ENCODE measurements at places on chromosomes 1 and 21.

DNA sequence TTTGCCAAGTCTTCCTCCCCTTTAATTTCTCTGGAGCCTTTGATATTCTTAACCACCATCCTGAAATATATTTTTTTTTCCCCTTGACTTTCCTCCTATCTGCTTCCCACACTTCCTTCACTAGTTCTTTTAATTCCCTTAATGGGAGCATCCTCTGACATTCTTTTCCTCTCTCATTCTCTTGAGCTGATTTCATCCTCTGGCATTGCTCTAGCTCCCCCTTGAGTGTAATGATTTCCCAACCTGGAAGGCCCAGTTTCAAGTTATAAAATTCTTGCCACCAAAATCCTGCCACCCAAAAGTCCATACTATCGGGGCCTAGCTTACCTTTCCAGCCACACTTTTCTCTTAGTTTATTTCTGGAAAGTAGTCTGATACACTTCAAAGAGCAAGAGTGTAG is 39.5 kb upstream of the UBE2U start:
- DNase-seq: no peak

- DNase-seq: no peak
Observed at GRCh38 chr1:83912876-83913275, 86.1 kb downstream of the TTLL7 start.

- no peak for DNase-seq
Observed at GRCh38 chr21:25858325-25858724, 123.6 kb downstream of the GABPA start.

GRCh38 chr21:39307466-39307865 is 6.0 kb downstream of the BRWD1 start:
- DNase-seq: no peak

- DNase-seq: no peak
Observed at GRCh38 chr1:100076744-100077143, 56.0 kb downstream of the SASS6 start.

GRCh38 chr1:44035726-44036408 is 4.6 kb upstream of the SLC6A9 start:
- DNase-seq: no peak

DNA sequence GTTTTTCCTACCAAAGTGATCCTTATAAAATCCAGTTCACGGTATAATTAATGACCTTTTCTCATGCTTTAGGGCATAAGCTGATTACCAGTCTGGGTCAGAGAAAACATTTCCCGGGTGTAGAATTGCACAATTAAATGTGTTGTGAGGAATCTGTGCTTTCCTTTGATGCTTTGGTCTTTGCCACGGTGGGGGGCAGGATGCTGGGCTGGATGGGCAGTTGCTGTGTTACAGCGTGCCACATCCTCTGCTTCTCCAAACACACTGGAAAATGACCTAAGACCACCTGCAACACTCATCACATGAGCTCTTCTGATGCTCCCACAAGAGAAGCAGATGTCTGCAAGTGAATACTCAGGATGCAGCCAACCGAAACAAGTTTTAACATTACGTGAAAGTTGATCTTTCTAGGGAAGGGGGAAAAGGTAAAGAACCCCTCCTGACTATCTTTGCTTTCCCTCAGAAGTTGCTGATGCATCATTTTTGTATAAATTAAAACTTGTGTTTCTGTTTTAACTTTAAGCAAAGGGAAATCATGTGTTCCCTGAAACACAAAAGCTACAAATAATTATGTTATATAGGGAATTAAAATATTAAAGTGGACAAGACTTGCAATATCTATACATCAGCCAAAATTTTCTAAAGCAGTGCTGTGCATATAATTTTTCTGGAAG is 515.3 kb upstream of the NR5A2 start:
- DNase-seq: peak; percentile 15

DNA sequence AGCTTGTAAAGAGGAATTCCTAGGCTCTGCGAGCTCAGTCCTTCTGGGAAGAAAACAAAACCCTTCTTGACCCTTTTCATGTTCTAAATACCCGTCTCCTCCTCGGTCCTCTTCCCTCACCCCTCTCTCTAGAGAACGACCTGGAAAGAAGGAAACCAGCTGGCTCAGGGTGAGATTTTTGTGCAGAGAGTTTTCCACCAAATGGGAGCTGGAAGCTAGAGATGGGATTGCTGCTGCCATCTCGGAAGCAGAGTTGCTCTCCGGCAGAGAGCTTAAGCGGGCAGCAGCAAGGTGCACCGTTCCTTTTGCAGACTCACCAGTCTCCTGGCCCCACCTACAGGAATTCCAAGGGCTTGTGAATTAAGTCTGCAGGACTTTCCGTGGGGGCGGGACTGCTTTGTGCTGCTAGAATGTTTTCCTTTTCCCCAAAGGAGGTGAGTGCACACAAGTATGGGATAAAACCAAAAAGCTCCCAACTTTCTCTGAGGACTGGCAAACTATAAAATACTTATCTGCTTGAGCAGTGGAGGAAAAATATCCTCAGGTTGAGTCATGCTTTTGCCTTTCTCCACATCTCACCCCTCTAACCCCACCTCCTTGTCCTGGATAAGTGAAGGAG is 29.1 kb upstream of the KIAA0040 start:
- DNase-seq: no peak

GRCh38 chr1:43237121-43237520 is 32.7 kb upstream of the TMEM125 start:
- no peak for DNase-seq

GRCh38 chr1:211478376-211478775 is 13.6 kb downstream of the RD3 start:
- DNase-seq: no peak

- no peak for DNase-seq
Observed at GRCh38 chr1:90417126-90417525, 300.0 kb downstream of the BARHL2 start.

GRCh38 chr1:228393268-228393701 is 13.3 kb downstream of the TRIM11 start:
- no peak for DNase-seq

GRCh38 chr1:206967096-206967849 is 3.0 kb downstream of the FCAMR start:
- DNase-seq: no peak

DNA sequence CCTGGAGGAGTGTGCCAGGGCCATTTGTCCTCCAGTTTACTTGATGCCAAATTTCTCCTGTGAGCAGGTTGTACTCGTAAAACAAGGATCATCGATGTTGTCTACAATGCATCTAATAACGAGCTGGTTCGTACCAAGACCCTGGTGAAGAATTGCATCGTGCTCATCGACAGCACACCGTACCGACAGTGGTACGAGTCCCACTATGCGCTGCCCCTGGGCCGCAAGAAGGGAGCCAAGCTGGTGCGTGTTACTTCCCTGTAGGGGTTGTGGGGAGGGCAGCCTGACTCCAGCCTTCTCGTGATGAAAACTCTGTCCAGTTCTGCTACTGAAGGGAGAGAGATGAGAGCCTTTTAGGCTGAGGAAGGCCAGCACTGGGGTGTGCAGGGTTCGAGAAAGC is 2.2 kb downstream of the RPS8 start:
- no peak for DNase-seq

DNA sequence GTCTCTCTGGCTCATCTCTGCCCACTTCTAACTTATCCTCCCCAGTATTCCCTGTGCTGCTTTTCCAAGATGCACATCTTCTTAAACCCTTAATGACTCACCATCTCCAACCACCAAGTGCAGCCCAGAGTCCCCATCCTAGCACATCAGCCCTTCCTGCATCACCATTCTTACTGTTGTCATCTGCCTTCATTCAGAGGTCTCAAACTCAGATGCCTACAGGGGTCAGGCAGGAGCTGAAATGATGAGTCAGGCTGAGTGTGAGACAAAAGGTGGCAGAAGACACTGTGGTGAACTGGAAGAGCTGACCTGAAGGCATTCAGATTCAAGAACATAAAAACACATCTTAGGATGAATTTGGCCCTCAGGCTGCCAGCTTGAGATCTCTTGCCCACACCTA is 34.6 kb downstream of the OLFML2B start:
- no peak for DNase-seq

GRCh38 chr1:235533476-235534168 is 29.4 kb upstream of the B3GALNT2 start:
- DNase-seq: no peak

GRCh38 chr1:162901243-162901642 is 40.3 kb upstream of the CCDC190 start:
- DNase-seq: no peak

DNA sequence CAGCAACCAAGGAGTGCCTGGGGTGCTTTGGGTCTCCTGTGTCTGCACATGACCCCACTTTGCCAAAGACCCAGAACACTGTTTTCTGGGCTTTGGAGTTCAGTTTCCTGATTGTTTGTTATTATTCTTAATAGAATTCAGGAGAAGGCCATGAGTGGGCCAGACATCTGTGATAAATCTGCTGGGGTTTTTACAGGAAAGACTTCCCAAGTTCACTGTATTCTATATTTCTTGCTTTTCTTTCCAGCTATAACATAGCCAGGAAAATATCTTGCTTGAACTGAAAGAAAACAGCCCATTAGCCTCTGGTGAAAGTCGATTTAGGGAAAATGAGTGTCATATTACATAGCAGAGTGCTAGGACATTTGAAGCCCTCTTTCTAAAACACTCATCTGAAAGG is 345.1 kb upstream of the USP24 start:
- DNase-seq: no peak

DNA sequence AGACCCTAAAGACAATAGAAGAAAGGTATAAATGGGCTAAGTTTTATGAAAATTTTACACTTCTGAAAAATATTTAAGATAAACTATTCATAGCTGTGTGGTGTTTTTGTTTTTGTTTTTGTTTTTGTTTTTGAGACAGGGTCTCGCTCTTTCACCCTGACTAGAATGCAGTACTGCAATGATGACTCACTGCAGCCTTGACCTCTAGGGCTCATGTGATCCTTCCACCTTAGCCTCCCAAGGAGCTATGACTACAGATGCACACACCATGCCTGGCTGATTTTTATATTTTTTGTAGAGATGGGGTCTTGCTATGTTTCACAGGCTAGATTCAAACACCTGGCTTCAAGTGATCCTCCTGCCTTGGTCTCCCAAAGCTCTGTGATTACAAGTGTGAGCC is 66.6 kb downstream of the PUM1 start:
- DNase-seq: no peak

DNA sequence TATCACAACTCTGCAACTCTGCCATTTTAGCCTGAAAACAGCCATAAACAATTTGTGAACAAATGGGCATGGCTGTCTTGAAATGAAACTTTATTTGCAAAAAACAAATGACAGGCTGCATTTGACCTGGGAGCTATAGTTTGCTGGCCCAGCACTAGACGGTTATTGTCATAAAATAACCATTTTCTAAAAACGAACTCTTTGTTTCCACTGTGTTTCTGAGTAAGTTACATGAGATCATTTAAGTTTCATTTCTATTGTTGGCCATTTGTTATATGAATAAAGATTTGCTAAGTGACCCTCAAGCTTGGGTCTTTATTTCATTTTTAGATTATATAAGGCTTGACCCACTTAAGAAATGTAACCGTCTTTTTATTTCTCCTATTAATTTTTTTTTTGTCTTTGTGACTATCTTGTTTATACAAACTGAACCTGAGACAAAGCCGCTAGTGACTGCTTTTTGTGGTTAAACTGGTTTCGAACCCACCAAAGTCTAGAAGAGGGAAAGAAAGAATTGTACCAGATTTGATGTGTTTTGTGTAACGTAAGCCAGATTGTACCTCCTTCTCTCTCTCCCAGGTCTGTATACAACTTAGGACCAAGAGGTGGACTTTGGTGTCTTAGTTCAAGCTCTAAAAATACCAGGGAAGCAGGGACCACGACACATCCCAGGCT is 12.9 kb upstream of the KCNJ15 start:
- DNase-seq: no peak

DNA sequence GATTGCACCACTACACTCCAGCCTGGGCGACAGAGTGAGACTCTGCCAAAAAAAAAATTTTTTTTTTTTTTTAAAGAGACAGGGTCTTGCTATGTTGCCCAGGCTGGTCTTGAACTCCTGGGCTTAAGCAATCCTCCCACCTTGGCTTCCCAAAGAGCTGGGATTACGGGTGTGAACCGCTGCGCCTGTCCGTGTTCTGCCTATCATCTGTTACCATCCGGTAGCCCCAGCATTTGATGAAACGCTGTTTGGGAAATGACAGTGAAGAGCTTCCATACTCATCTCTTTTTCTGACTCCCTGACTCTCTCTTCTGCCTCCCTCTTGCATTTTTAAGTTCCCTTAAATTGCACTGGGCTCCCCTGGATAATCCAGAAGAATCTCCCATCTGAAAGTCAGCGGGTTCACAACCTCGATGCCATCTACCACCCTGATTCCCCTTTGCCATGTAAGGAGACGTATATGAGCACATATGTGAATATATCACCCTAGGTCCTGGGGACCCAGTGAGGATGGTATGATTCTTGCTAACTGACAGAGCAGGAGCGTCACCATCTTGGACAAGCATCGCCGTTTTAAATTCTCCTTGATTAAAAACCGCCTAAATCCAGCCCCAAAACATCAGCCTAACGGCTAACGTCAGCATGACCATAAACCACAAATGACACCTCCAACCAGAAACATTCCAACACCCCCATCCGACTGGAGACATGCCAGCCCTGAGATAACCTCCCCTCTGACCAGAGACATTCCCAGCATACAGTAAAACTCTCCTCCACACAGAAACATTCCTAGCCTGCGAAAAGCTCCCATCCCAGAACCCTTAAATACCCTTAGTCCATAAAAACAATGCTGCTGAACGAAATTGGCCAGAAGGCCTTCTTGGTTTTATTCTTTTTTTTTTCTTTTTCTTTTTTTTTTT is 12.4 kb downstream of the TNFRSF8 start:
- no peak for DNase-seq

DNA sequence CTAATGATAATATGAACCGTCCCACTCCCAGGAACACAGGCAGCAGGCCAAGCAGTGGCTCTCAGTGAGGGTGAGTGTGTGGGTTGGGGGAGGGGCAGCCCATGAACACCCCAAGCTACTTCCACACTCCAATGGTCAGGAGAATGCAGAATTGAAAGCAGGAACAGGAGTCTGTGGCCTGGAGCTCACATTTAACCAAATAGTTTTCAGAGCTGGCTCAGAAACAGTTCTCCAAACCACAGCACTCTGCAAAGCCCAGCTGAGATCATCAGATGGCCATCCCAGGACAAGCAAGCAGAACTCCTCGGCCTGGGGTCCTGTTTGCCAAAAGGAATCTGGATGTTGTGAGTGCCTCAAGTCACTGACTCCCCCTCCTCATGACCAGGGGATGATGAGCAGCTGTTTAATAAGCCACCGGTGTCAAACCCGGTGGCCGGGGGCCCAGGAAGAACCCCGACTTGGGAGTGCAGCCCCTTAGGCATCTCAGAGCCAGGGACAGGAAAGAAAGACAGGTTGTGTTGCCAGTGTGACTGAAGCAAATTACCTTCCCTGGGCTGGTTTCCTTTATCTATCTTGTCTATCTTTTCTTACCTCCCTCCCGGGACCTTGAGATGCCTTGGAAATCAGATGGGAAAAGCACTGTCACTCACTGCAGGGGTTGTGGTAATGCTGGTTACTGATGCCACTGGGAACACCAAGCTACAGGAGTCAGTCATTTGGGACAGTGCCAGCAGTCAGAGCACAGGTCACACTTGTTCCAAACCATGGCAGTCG is 20.4 kb downstream of the DEGS1 start:
- DNase-seq: peak; percentile 45

GRCh38 chr1:245220381-245220985 is 65.7 kb downstream of the KIF26B start:
- no peak for DNase-seq

All from SK-N-DZ (cell line).